ENCODE measurements at places on chromosomes 4 and X. TPM values are rescaled to one million over a fixed set of nuclear protein-coding genes. Genes with fewer than 3 reads are reported as not detected.

PHKA2 gene
- total RNA-seq: 8.9 TPM

DNA sequence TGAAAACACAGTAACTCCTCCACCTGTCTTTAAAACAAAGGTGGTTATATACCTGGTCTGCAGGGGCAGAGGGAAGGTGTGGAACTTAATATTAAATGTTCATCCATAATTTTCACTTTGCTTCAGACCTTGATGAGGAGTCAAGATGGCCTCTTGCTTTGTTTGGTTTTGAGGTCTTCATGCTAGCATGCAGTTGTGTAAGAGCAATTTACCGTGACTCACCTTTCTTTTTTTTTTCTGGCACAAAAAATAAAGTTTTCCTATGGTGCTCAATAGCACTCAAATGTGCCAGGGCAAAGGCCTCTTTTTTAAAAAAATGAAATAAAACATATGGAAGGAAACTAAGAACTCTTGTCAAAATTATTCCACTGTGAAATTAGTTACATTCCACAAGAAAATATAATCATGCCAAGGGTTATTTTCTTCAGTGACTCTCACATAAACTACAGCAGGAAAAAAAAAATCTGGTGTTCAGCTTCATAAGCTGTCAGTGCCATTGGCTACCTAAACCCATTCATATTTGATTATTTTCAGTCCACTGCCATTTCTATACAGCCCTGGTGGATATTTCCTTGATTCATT, 128.2 kb downstream of the SLC7A11 start:
- no peak for DNase-seq

MTTP gene
- 0.54 TPM for total RNA-seq

- no peak for DNase-seq
Measured at GRCh38 chrX:153551135-153551534, 33.7 kb downstream of the ATP2B3 start.

- DNase-seq: no peak
Measured at GRCh38 chr4:113433116-113433515, 328.4 kb downstream of the CAMK2D start.

- DNase-seq: no peak
Measured at GRCh38 chrX:3738509-3738908, 25.1 kb upstream of the PRKX start.

- DNase-seq: no peak
Measured at GRCh38 chr4:113212613-113213012, 163.2 kb downstream of the ANK2 start.

- DNase-seq: no peak
Measured at GRCh38 chr4:37765741-37766140, 60.7 kb upstream of the PGM2 start.

GRCh38 chr4:121070696-121071639, 1.4 kb downstream of the NDNF start:
- DNase-seq: peak; percentile 47

- no peak for DNase-seq
Measured at GRCh38 chr4:83381173-83381572, 46.5 kb upstream of the HPSE start.

- DNase-seq: peak; percentile 95
Measured at GRCh38 chrX:153972368-153973126, at the start of gene TMEM187. Gene TMEM187, plus strand, starts transcription at chrX:153972754. Its CDS starts 9,309 bp downstream, at chrX:153982063.

METAP1 gene
- 36.9 TPM for total RNA-seq

- DNase-seq: no peak
Measured at GRCh38 chr4:168856312-168856711, 153.7 kb downstream of the CBR4 start.

GRCh38 chr4:7462509-7462971, 27.8 kb upstream of the PSAPL1 start:
- no peak for DNase-seq

TREX2 gene
- total RNA-seq: 0.56 TPM

DNA sequence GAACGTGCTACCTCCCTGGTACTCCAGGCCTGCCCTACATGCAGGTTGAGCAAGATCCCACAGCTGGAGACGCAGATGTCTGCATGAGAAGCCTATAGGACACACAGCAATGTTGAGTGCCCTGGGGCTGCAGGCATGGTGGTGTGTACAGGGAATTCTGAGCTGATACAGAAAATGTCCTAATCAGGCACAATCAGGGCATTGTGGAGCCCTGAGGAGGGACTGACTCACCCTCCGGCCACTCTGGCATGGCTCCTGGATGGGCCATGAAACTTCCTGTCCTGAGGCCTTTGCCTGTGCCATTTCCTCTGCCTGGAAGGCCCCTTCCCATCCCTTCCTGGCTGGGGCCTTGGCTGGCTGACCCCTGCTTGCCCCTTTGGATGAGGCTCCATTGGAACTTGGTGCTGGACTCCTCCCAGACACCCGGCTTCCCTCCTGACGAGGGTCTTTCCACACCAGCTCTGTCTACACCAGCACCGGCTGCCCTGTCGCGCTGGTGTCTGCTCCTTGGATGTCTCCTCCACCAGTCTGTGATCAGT, 16.7 kb upstream of the AFAP1 start:
- peak; percentile 66 for DNase-seq

- no peak for DNase-seq
Measured at GRCh38 chrX:130012683-130013082, 30.2 kb downstream of the BCORL1 start.

All from psoas muscle (tissue), 8 donors.